ENCODE measurements at places on chromosomes 7 and 10. TPM values are rescaled to one million over a fixed set of nuclear protein-coding genes. Genes with fewer than 3 reads are reported as not detected.

The CYP3A4 gene
- total RNA-seq: not detected

The SLC16A9 gene
- 1.8 TPM for total RNA-seq

The INSYN2A gene
- under 0.01 TPM for total RNA-seq

The NODAL gene
- not detected for total RNA-seq

All from pericardium fibroblast (primary cell).